ENCODE measurements at places on chromosomes 5 and 9. TPM values are rescaled to one million over a fixed set of nuclear protein-coding genes. Genes with fewer than 3 reads are reported as not detected.

Gene RNF183
- polyA plus RNA-seq, result not detected

Gene MYMK
- not detected for polyA plus RNA-seq

Gene SPATA9
- 0.49 TPM for polyA plus RNA-seq

Gene TLE1
- polyA plus RNA-seq, result 25.2 TPM

Gene FBXW5
- polyA plus RNA-seq, result 130 TPM

DNA sequence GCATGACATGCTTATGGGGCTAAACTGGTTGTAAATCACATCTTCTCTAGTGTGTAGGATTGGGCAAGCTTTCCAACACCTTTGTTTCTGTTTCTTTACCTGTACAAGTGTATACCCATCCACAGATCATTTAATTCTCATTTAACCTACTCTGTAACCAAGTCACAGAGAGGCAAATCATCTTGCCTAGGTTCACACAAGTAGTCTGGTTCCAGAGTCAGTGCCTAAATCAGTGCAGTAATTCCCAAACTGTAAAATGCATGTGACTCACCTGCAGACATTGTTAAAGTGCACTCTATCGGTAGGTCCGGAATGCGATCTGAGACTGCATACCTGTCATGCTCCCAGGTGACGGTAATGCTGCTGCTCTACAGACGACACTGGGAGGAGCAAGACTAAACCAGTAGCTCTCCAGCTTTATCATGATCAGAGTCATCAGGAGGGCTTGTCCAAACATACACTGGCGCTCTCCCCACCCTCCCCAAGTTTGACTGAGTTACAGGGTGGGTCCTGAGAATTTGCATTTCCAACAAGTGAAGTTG is 107.9 kb upstream of the FREM1 start:
- no peak overlapping the region for H3K4me3 ChIP-seq
- DNase-seq, result no peak
- H3K36me3 ChIP-seq, result no peaks in the 10 kb centered on the region
- H3K27me3 ChIP-seq, result no peaks in the 10 kb centered on the region
- no peaks in the 10 kb centered on the region for H3K4me1 ChIP-seq

- no peak overlapping the region for H3K4me3 ChIP-seq
- no peak for DNase-seq
- H3K27me3 ChIP-seq, result no peaks in the 10 kb centered on the region
- H3K4me1 ChIP-seq, result no peaks in the 10 kb centered on the region
Measured at GRCh38 chr5:32621256-32621655, 35.9 kb downstream of the SUB1 start.

- no peak overlapping the region for H3K27ac ChIP-seq
- peaks cover 3% of the 10 kb centered on the region for H3K4me1 ChIP-seq
- no peaks in the 10 kb centered on the region for H3K27me3 ChIP-seq
- no peaks in the 10 kb centered on the region for H3K36me3 ChIP-seq
Measured at GRCh38 chr5:151168602-151169344, 11.2 kb upstream of the ANXA6 start.

DNA sequence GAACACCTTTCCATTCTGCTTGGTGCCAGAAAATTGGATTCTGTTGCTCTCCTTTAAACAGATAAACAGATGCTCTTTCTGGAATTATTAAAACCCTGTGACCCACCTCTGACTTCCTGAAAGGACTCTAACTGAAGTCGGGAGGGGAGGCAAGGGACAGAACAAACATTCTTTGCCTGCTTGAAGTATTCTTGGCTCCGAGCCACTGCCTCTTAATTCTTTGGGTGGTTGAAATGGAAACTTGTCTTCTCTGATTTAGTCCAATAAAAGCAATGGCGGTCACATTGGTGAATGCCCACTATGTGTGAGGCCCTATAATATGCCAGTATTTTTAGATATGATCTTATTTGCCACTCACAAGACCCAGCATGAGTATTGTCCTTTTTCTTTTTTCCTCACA is 236.8 kb downstream of the SLIT3 start:
- H3K27ac ChIP-seq, result no peak overlapping the region
- H3K4me3 ChIP-seq, result no peak overlapping the region
- peaks cover 13% of the 10 kb centered on the region for H3K27me3 ChIP-seq

GRCh38 chr5:29822521-29822920 is 1371.0 kb upstream of the CDH6 start:
- H3K36me3 ChIP-seq, result no peaks in the 10 kb centered on the region
- H3K4me3 ChIP-seq, result no peak overlapping the region
- no peaks in the 10 kb centered on the region for H3K27me3 ChIP-seq
- H3K27ac ChIP-seq, result no peak overlapping the region
- no peak for DNase-seq
